ENCODE measurements at places on chromosomes 12 and 14.

- no peak for DNase-seq
These were observed 141.5 kb downstream of the CAND1 start for GRCh38 chr12:67410667-67411067.

DNA sequence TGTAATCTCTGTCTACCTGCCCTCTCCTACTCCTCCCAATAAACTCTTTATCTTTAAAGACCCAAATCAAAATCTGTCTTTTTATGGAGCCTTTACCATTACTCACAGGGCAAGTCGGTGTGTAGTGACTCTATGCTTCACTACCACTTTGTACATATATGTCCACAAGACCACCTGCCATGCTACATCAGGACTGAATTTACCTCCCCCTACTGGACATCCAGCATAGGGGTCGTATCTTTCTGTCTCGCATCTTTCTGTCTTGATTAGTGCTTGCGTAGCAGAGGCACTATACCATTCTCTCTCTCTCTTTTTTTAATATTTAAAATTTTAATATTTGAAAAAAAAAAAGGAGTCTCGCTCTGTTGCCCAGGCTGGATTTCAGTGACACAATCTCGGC is 587.5 kb downstream of the SOX5 start:
- no peak for DNase-seq

DNA sequence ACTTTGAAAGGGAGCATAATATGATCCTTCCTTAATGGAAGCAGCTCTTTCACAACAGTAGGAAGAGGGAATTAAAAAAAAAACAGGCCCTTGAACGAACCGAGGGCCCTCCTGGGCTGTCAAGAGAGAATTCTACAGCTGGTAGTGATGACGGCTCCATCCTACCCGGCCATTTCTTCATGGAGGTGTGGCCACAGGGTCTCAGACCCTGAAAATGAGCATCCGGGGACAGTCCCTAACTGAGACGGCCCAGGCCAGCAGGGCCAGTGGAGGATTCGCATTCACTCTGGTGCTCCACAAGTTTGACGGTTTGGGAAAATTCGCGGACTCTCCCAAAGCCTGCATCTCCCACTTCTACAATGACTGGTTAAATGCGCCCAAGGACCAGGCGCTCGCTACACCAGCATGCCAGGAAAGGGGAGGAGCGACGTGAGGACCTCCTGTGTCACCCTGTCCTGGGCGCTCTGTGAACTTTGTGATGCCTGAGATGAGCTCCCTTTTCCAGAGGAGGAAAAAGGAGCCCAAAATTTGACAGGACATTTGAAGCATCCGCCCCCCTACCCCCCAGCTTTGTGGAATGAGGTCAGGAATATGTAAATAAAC is 66.8 kb downstream of the BCL11B start:
- DNase-seq, result no peak

GRCh38 chr12:111462210-111462769 is 56.6 kb downstream of the SH2B3 start:
- DNase-seq, result no peak

DNA sequence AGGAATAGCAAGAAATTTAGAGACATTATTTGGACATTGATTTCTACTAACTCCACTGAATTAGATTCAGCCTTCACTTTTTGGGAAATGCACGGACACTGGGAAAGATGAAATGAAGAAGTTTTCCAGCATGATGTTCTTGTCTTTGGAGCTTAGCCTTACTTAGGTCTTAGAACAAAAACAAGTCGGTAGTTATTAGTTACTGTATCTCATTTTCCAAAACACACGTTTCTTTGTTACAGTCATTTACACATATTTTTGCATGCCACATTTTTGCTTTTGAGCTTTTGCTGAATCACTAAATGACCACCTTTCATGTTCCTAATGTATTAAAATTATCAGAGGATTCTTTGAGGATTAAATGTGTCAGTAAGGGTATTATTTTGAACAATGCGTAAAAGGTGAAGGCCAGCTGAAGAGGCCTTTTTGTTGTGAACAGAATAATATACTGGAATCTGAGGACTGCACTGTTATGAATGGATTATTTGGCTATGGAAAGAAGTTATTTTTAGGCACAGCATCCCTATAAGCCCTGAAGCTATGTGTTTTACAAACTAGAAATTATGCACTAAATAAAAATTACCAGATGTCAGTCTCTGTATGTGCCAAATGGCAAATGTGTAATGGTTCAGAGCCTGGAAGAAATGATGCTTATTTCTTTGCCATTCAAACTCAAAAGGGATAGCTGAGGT is 138.2 kb downstream of the SRGAP1 start:
- DNase-seq, result no peak

DNA sequence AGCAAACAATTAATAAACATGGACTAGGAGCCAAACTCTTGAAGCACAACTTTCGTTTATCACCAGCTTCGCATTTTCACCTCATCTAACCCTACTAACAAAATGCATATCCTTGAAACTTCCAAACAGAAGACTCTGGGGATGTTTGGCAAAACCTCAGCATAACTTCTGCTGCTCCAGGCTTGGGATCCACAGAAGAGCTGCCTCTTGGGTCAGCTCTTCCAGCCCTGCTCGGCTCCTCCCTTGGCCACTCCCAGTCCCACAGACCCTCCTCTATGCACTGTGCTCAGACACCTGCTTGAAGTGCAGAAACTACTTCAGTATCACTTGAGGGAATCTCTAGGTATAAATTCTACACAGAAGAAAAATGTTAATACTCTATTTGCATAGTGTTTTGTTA is 110.0 kb upstream of the AMIGO2 start:
- DNase-seq, result no peak

- DNase-seq, result no peak
These were observed 88.1 kb downstream of the TMEM30B start for GRCh38 chr14:61192989-61193388.

DNA sequence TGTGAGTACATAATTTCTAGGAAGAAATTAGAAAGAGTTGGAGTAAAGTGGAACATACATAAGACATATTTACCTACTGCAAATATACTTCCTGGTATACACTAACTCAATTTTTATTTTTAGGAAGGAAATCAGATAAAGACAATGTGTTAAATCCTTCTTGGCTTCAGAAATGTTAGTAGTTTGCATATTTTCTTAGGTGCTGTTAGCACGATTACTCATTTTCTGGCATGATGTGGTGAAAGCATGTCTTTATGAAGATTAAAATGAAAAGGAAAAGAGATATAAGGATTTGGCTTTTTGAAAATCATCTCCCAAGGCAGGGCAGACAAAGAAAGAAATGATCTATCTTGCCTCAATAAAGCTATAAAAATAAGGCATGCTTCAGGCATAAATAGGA is 287.6 kb upstream of the E2F7 start:
- DNase-seq, result no peak

DNA sequence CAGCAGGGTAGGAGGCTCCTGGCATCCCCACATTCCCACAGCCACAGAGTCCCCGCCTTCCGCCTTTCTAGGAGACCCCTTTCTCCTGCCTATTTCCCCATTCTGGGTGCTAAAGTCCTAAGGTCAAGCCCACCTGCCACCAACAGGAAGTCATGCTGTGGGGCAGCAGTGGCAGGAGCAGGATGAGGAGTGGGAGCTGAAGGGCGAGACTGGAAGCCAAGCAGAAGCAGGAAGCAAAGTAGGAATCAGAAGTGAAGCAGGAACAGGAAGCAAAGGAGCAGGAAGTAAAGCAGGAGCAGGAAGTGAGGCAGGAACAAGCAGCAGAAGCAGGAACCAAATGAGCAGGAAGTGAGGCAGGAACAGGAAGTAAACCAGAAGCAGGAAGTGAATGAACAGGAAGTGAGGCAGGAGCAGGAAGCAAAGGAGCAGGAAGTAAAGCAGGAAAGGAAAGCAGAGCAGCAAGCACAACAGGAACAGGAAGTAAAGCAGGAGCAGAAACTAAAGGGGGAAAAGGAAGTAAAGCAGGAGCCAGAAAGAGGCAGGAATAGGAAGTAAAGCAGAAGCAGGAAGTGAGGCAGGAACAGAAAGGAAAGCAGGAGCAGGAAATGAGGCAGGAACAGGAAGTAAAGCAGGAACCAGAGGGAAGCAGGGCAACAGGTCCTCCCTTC is 38.3 kb upstream of the RIMBP2 start:
- DNase-seq, result no peak

GRCh38 chr12:132633901-132634300 is 15.3 kb downstream of the P2RX2 start:
- no peak for DNase-seq

- no peak for DNase-seq
These were observed 247.2 kb downstream of the ACSS3 start for GRCh38 chr12:81325086-81325485.
